ENCODE measurements at places on chromosomes 11 and 22. TPM values are rescaled to one million over a fixed set of nuclear protein-coding genes. Genes with fewer than 3 reads are reported as not detected.

GRCh38 chr11:28242596-28242995 is 134.4 kb downstream of the METTL15 start:
- H3K27me3 ChIP-seq, result no peaks in the 10 kb centered on the region
- H3K27ac ChIP-seq, result no peak overlapping the region
- H3K4me1 ChIP-seq, result no peaks in the 10 kb centered on the region
- no peak for DNase-seq

DNA sequence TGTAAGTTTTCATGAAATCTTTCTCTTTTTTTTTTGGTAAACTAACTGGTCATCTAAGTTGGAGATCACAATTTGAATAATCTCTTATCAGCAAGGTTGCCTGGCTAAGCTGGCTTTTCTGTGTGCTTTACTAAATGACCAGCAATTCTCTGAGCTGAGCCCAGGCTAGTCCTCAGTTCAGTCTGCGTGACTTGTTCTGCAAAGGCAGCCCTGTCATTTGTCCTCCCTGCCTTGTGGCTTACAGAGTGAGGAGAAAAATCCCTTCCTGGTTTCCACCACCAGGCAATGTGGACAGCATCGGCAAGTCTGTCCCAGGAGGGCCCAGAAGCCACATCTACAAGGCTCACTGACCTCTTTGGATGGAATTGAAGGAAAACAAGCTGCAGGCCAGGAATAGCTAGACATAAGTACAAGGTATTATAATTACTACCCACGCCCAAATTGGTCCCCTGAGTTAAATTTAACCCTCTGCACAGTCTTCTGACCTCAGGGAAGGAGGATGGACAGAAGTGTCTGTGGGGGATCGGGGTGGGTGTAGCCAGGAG is 108.6 kb downstream of the SCN3B start:
- H3K27ac ChIP-seq, result no peak overlapping the region
- no peaks in the 10 kb centered on the region for H3K27me3 ChIP-seq
- no peak for DNase-seq
- no peaks in the 10 kb centered on the region for H3K36me3 ChIP-seq

GRCh38 chr11:110327508-110327907 is 31.1 kb upstream of the RDX start:
- DNase-seq, result no peak
- no peaks in the 10 kb centered on the region for H3K27me3 ChIP-seq
- H3K4me1 ChIP-seq, result peaks cover 14% of the 10 kb centered on the region
- H3K36me3 ChIP-seq, result no peaks in the 10 kb centered on the region
- no peak overlapping the region for H3K4me3 ChIP-seq

GRCh38 chr11:121964591-121964990 is 151.4 kb downstream of the BLID start:
- H3K4me1 ChIP-seq, result no peaks in the 10 kb centered on the region
- DNase-seq, result no peak
- no peak overlapping the region for H3K27ac ChIP-seq
- peaks cover 2% of the 10 kb centered on the region for H3K27me3 ChIP-seq

DNA sequence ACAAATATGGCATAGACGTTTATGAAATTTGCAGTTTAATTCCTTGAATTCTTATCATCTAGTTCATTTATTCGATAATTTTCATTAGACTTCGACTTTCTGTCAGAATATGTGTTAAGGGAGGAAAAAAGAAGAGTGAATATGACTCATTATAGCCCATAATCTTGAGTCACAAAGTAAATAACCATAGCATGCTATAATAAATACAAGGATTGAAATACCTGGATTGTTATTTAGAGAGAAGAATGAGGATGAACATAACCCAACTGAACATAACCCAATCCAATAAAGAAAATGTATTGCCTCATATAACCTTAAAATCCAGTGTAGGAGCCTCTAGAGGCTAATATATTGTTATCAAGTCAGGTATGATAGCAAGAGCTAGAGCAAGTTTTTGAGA is 1858.3 kb upstream of the RAG2 start:
- DNase-seq, result no peak
- no peak overlapping the region for H3K27ac ChIP-seq
- no peaks in the 10 kb centered on the region for H3K27me3 ChIP-seq

DNA sequence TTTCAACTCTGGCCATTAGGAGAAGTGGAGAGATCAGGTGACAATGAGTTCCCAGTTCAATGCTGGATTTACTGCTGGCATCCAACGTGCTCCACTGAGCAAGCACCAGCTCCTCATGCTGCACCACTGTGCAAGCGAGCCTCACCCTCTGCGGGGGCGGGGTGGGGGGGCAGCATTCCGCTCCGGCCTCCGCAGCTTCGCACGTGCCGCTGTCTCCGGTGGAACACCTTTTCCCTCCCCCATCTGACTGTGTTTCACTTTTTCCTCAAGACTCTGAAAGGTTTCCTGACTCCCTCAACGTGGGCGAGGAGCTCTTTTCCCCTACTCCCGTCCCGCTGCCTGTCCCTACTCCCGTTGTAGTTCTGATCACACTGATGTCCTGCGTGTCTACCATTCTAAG is 835 bp upstream of the RHOD start:
- H3K4me1 ChIP-seq, result peaks cover 5% of the 10 kb centered on the region
- no peaks in the 10 kb centered on the region for H3K36me3 ChIP-seq
- no peak for DNase-seq
- no peak overlapping the region for H3K4me3 ChIP-seq
- H3K27ac ChIP-seq, result no peak overlapping the region
- peaks cover 15% of the 10 kb centered on the region for H3K27me3 ChIP-seq

DNA sequence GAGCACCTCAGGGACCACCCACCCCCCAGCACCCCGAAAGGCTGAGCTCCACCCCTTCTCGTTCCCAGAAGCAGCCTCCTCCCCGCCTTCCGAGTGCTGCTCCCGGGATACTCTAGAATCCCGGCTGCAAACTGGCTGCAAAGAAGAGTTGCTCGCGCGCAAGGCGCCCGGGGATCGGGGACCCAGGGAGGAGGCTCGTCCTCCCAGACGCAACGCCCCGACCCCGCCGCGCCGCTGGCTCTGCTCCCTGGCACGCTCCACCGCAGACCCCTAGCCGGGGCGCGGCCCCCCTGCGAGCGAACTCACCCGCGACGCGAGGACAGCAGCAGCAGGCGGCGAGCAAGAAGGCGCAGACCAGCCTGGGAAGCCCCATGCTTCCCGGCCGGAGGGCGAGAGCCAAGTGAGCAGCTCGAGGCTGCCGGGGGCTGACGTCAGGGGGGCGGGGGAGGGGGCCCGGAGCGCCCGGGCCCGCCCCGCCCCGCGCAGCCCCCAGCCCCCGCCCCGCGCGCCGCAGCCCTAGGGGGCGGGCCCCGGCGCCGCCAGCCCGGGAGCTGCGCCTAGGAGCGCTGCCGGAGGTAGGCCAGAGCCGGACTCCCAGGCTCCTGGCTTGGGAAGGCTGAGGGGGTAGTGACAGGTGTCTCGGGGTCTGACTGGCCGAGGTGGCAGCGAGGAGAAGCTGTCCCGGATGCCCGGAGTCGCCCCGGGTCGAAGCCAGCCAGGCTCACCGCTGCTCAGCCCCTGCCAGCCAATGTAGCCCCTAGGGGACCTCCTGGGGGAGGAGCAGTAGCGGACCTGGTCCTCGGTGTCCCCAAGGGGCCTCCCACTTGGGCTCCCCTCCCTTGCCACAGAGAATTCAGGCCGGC is at the start of gene MCAM:
TSS of gene MCAM (minus strand) at position 402 of the 863 bp plus-strand sequence. CDS start at position 373, 29 bp downstream.
- no peak within 1 kb of the TSS for H3K27ac ChIP-seq
- DNase-seq, result no peak
- no peaks in the 10 kb centered on the region for H3K36me3 ChIP-seq

- no peak overlapping the region for H3K27ac ChIP-seq
- no peak overlapping the region for H3K4me3 ChIP-seq
Observed at GRCh38 chr11:102577723-102578122, 47.2 kb upstream of the MMP7 start.

Gene MED19
- total RNA-seq, result 15.1 TPM

Gene SBF2
- 25.2 TPM for total RNA-seq

Gene IL18BP
- 35.5 TPM for total RNA-seq

Gene FTH1
- total RNA-seq, result 1,796 TPM

Gene CSF2RB
- total RNA-seq, result 8.2 TPM

Gene FOLR1
- not detected for total RNA-seq

Gene MS4A15
- not detected for total RNA-seq

Gene TUB
- not detected for total RNA-seq

Data from natural killer cell (primary cell).